A549 treated with ZK216348 at 1 μM for 4 hours (cell line): ENCODE measurements at places on chromosomes 6 and 20. TPM values are rescaled to one million over a fixed set of nuclear protein-coding genes. Genes with fewer than 3 reads are reported as not detected.

TFAP2C gene
- total RNA-seq, result 14.4 to 16.9 TPM (median 15.0 TPM) in 5 replicates

PACSIN1 gene
- 0.06 to 0.17 TPM in 2 of 5 replicates, not detected in the others for total RNA-seq

SNAP91 gene
- total RNA-seq, result 0.12 to 0.49 TPM (median 0.24 TPM) in 5 replicates

PLTP gene
- 1.3 to 2.2 TPM (median 1.5 TPM) in 5 replicates for total RNA-seq

SPEF1 gene
- 1.0 to 2.4 TPM (median 1.8 TPM) in 5 replicates for total RNA-seq

C20orf202 gene
- not detected in 5 replicates for total RNA-seq

C6orf132 gene
- total RNA-seq, result 1.3 to 2.6 TPM (median 1.9 TPM) in 5 replicates

MEI4 gene
- total RNA-seq, result not detected in 5 replicates

PRSS35 gene
- total RNA-seq, result 0.09 to 0.14 TPM (median 0.12 TPM) in 3 of 5 replicates, not detected in the others

PAK5 gene
- total RNA-seq, result not detected in 5 replicates

RIPPLY2 gene
- 0.65 to 0.91 TPM in 2 of 5 replicates, not detected in the others for total RNA-seq

PREX1 gene
- total RNA-seq, result 9.2 to 14.1 TPM (median 13.6 TPM) in 5 replicates

ZNF322 gene
- 4.9 to 8.3 TPM (median 6.4 TPM) in 5 replicates for total RNA-seq

CLPSL1 gene
- not detected in 5 replicates for total RNA-seq

CCDC167 gene
- total RNA-seq, result 39.4 to 58.5 TPM (median 45.5 TPM) in 5 replicates

CTAGE9 gene
- total RNA-seq, result not detected in 5 replicates

PDRG1 gene
- 29.0 to 39.8 TPM (median 32.4 TPM) in 5 replicates for total RNA-seq

RAMACL gene
- total RNA-seq, result 0.17 to 0.20 TPM in 2 of 5 replicates, not detected in the others

PHACTR3 gene
- total RNA-seq, result not detected in 5 replicates

IYD gene
- total RNA-seq, result not detected in 5 replicates

KHDC1L gene
- total RNA-seq, result 0.32 to 0.36 TPM in 2 of 5 replicates, not detected in the others

FOXQ1 gene
- total RNA-seq, result 4.6 to 7.1 TPM (median 5.0 TPM) in 5 replicates

AIF1 gene
- total RNA-seq, result not detected in 5 replicates

CST7 gene
- not detected in 5 replicates for total RNA-seq

MDFI gene
- total RNA-seq, result 0.53 to 0.86 TPM (median 0.75 TPM) in 5 replicates

TMEM200A gene
- total RNA-seq, result 0.04 to 0.08 TPM (median 0.07 TPM) in 3 of 5 replicates, not detected in the others

BPIFB4 gene
- total RNA-seq, result not detected in 5 replicates

DDO gene
- total RNA-seq, result 0.07 to 0.38 TPM in 2 of 5 replicates, not detected in the others

TAAR1 gene
- total RNA-seq, result not detected in 5 replicates

VSX1 gene
- 0.89 to 1.2 TPM (median 1.0 TPM) in 5 replicates for total RNA-seq

PEX7 gene
- total RNA-seq, result 4.4 to 5.9 TPM (median 5.2 TPM) in 5 replicates

SAPCD1 gene
- 3.7 to 5.9 TPM (median 4.9 TPM) in 5 replicates for total RNA-seq

CD2AP gene
- total RNA-seq, result 7.2 to 19.0 TPM (median 15.8 TPM) in 5 replicates

LY6G6D gene
- total RNA-seq, result not detected in 5 replicates

TEAD3 gene
- total RNA-seq, result 4.6 to 8.5 TPM (median 6.3 TPM) in 5 replicates

GJA10 gene
- not detected in 5 replicates for total RNA-seq

DEFB119 gene
- not detected in 5 replicates for total RNA-seq

DNMT3B gene
- 3.3 to 5.2 TPM (median 4.4 TPM) in 5 replicates for total RNA-seq

TXLNB gene
- total RNA-seq, result not detected in 5 replicates

MCHR2 gene
- not detected in 5 replicates for total RNA-seq

MYCT1 gene
- 0.05 to 0.11 TPM (median 0.08 TPM) in 4 of 5 replicates, not detected in the other for total RNA-seq

PRR18 gene
- 0.09 to 0.54 TPM (median 0.21 TPM) in 4 of 5 replicates, not detected in the other for total RNA-seq

TRIM10 gene
- total RNA-seq, result not detected in 5 replicates

HSPA1L gene
- 1.4 to 2.2 TPM (median 1.9 TPM) in 5 replicates for total RNA-seq
